ENCODE measurements at places on chromosomes 6 and 20. TPM values are rescaled to one million over a fixed set of nuclear protein-coding genes. Genes with fewer than 3 reads are reported as not detected.

Gene FAM50B
- total RNA-seq: 26.5 TPM

Gene ZNF512B
- 12.2 TPM for total RNA-seq

Gene NKAIN2
- 0.30 TPM for total RNA-seq

Gene CMTR1
- total RNA-seq: 29.3 TPM

DNA sequence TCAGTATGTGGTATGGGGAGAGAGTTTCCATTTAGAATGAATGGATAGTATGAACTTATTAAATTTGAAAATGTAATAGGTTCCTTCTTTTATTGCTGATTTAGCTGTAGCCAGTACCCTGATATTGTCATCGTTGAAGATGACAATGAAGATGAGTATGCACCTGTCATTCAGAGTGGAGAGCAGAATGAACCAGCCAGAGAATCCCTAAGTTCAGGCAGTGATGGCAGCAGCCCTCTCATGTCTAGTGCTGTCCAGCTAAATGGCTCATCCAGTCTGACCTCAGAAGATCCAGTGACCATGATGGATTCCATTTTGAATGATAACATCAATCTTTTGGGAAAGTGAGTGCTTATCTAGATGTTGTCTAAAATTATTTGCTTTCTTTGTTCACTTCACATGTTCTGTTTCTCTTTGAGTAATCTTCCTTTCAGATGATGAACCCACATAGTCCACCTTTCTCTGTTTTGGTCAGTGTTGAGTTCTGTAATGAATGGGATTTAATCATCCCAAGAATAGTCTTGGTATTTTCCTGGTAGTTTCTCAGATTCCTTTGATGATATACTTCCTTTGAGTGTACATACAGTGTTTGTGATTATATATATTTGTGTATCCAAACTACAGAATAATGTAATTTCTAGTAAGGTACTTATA lies 23.3 kb downstream of the HSF2 start:
- DNase-seq: no peak

GRCh38 chr6:13847326-13848050 lies 33.1 kb upstream of the MCUR1 start:
- DNase-seq: no peak

DNA sequence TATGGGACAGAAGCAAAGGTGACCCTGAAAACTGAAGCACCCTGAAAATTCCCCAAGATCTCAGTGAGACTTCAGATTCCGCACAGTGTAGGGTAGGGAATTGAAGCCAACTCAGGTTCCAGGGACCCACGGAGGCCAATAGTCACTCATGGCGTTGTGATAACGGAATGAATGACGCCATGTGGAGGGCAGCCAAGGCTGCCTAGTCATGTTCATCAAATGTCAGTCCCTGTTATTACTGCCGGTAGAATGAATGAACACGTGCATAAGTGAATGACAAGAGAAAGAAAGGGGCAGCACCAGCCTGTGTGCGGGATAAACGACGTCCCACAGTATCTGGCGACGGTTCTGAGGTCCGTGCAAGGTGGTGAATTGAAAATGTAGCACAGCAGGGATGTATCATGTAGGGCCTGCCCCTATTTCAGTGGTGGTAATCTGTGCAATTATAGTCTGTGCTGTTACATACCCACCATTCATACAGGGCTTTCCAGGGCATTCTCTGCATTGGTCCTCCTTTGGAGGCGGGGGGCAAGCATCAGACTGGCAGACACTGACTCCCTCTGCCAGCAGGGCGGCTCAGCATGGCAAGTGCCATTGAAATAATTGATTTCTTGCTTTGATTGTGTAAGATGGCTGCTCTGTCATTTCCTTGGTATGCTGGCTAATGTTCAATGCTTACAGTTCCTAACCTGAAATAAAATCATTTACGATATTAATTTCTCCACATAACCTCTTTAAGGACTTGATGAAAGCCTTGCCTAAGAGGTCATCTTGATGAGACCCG lies 386.9 kb downstream of the CDH4 start:
- DNase-seq: no peak

- DNase-seq: no peak
Measured at GRCh38 chr6:162085561-162085960, 642.0 kb downstream of the PRKN start.

GRCh38 chr6:170143401-170144150 lies 147.3 kb downstream of the DLL1 start:
- no peak for DNase-seq

DNA sequence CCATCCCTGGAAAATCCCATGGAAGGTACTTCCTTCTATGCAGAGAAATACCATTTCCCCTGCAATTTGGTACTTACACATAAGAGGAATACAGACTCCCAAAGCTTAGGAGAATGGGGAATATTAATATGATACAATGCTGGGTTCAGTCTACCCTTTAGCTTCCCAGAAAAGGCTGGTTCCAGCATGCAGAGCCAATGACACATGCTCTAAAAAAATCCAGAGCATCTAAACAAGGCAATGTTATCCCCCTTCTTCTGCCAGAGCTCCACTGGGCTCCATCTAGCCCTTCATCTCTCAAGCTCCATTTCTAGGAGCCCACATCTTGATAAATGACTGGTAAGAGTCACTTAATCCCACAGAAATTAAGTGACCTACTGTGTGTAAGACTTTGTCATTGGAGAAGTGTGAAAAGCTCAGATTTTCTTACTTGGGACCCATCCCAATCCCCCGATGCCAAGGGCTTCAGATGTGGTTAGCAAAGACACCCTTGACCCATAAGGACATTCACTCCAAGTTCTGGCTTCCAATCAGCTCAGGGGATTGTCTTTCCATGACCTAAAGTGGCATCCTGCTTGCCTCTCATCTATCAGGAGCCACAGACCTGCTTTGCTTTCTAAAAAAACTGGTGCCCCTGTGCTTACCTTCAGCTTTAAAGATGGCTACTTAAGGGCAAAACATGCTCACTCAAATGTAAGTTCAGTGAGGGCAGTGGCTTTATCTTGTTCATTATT lies 137.5 kb downstream of the UNC5CL start:
- DNase-seq: no peak
